ENCODE measurements at places on chromosomes 7 and 10.

DNA sequence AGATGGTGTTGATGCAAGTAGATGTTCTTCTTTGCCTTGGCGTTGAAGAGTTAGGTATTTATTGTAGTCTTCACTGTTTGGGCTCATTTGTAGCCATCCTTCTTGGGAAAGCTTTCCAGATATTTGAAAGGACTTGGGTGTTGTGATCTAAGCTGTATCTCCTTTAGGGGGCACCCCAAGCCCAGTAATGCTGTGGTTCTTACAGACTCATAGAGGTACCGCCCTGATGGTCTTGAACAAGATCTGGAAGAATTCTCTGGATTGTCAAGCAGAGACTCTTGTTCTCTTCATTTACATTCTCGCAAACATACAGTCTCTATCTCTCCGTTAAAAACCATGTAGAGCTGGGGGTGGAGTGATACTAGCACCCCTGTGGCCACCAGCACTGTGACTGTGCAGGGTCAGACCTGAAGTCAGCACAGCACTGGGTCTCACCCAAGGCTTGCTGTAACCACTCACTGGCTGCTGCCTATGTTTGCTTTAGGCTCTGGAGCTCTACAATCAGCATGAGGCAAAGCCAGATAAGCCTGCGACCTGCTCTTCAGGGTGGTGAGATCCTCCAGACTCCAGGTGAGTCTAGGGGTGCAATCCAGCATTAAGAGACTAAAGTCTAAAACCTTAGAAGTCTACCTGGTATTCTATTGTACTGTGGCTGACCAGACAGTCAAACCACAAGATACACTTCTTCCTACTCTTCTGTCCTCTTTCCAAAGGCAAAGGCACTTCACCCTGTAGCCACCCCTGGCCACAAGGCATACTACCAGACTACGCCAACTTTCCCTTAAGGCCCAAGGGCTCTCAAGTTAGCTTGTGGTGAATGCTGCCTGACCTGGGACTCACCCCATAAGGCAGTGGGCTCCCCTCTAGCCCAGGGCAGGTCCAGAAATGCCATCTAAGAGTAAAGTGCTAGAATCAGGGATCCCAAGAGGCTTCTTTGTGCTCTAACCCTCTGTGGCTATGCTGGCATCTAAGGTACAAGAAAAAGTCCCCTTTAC, 209.7 kb upstream of the TMEM196 start:
- DNase-seq: peak; percentile 57

- no peak for DNase-seq
These were observed 15.8 kb downstream of the GLCCI1 start for GRCh38 chr7:7984424-7984823.

DNA sequence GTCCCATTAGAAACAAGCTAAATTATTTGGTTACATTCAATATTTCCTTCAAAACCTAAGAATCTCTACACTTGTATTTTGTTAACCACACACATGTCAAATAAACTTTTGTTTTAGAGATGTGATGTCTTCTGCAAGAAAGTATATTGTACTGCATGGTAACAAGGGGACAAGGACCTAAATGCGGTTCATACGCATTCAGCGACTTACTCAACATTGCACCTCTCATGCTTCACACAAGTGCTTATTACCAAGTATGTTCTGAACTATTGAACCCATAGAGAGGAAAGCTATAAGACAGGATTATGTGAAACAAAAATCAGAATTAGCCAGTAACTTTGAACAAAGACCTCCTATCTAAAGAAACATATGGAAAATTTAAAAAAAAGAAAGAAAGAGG, 68.3 kb downstream of the CREB5 start:
- no peak for DNase-seq

- DNase-seq: no peak
These were observed 204.3 kb downstream of the DGKB start for GRCh38 chr7:14698239-14698638.

- DNase-seq: no peak
These were observed 249.1 kb upstream of the YAE1 start for GRCh38 chr7:39317107-39317506.

- DNase-seq: no peak
These were observed 18.3 kb upstream of the RPA3 start for GRCh38 chr7:7736671-7737070.

DNA sequence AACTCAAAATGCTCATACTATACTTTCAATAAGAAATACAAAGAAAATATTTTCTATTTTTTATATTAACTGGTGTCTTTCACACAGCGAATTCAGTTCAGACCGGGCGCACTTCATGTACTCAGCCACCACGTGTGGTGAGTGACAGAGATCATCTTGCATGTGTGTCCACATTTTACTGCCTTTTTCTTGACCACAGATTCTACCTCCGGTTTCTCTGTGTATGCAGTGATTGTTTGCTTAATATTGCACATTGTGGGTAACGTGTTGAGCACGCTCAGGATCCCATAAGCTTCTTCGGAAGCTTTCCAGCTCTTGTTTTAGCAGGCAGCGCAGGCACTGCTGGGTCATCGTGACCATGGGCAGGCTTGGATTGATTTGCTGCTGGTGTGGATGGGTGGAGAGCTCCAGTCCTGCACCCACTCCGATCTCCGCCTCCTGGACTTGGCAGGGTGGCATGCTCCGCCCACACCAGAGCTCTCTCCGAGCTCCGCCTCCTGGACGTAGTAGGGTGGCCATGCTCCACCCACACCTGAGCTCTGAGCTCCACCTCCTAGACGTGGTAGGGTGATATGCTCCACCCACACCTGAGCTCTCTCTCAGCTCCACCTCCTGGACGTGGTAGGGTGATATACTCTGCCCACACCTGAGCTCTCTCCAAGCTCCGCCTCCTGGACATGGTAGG, 253.3 kb downstream of the DIP2C start:
- no peak for DNase-seq

GRCh38 chr10:58704671-58705141, 192.0 kb downstream of the BICC1 start:
- peak; percentile 67 for DNase-seq

DNA sequence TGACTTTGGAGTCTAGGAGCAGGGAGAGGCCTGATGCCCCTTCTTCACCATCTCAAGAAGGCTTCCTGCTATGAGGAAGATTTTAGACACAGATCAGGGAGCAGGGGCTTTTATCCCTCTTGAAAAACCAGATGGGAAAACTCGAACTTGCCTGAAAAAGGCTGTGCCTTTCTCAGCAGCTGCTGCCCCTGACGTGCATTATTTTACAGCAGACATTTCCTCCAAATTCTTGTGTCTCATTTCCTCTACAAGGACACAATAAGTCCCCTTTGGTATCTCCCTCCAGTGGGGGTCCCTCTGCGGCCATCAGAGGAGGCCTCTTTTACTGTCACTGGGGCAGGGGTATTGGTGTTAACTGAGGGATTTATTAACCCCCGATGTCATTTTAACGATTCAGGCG, 38.0 kb upstream of the AQP1 start:
- no peak for DNase-seq

DNA sequence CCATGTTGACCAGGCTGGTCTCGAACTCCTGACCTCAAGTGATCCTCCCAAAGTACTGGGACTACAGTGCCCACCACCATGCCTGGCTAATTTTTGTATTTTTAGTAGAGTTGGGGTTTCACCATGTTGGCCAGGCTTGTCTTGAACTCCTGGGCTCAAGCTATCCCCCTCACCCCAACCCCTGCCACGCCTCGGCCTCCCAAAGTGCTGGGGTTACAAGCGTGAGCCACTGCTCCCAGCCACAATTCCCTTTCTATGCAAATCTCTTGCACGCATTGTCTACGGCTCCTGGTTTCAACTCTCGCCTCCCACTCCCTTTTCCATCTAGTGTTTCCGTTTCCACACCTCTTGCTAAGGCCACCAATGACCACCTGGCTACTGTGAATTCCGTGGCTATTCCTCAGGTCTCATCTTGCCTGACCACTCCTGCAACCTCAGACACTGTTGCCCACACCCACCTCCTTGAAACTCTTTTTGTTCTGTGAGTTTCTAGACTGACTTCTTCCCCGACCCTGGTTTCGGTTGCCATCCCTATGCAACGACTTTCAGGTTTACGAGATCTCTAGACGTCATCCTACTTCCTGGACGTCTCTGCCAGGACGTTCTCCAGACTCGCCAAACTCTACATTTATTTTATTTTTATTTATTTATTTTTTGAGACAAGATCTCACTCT, 3.4 kb downstream of the CLDN3 start:
- no peak for DNase-seq

DNA sequence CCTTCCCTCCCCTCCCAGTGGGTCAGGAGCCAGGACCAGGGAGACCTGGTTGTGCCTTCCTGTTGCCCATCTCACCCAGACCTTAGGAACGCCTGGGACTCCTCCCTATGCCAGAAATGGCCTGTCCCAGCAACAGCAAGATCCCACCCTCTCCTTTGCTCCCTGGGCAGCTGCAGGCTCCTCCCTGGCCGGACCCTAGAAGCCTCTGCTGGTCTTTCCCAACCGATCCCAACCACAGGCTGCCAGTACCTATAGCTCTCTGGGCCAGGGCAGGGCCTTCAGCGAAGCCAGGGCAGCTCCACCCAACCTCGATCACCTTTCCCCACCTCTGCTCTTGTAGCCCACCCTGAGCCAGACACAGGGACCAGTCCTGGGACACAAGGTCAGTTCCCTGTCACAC, 21.9 kb downstream of the LDB3 start:
- DNase-seq: no peak

- no peak for DNase-seq
These were observed 10.2 kb upstream of the CADPS2 start for GRCh38 chr7:122896509-122896908.

- DNase-seq: no peak
These were observed 132.3 kb downstream of the SPAG6 start for GRCh38 chr10:22477334-22478287.

DNA sequence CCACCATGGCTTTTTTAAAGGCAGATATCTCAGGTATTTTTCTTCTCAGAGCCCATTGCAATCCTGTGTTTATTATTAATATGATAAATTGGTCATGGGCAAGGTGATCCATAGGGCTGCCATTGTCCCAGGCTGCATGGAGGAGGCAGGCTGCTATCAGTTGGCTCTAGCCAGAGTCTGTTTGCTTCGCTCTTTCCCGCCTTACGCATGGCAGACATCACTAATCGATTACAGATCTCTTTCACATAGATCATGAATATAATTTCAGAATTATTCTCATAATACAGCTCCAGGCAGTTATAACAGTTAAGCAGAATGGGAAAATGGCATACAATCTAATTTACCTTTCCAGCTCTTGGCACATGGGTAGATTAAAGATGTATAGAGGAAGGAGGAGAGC, 30.4 kb upstream of the HABP2 start:
- DNase-seq: no peak

GRCh38 chr7:158419238-158419785, 168.3 kb downstream of the PTPRN2 start:
- no peak for DNase-seq

GRCh38 chr10:131587976-131588680, 276.6 kb upstream of the TCERG1L start:
- DNase-seq: no peak

DNA sequence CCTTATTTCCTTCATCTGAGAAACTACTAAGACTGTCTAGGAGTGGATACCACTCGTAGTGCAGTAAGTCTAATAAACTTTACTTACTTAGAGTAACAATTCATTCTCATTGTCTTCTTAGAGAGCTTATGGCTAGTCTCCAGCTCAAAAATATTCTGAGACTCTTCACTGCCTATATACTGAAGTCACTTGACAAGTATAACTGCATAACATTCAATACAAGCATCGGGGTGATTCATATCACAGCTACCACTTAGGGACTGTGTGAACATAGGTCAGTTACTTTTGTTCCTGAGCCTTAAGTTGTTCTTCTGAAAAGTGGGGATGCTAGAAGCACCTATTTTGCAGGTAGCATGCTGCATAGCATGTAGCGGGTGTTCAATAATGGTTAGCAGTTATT, 111.0 kb downstream of the HTR7 start:
- no peak for DNase-seq

DNA sequence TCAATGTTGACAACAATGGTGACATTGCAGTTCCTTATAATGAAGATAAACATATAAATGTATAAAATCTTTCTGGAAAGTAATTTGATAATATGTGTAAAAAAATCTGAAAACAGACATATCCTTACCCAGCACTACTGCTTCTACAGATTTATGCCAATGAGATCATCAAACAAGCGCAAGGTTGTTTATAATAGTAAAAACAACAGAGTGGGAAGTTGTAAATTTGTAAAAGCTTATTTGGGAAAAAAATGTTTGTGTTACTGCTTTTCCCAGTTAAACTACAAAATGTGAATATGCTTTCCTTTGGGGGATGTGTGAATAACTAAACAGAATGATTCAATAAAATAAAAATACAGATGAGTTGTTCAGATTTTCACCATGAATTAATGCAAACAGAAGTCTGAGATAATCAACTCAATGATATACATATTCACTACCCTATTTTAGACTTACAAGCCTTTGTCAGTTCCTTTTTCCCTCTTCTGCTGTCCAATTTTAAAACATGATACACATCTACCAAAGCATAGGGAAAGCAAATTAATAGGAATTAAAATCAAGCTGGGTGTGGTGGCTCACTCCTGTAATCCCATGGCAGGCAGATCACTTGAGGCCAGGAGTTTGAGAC, 82.1 kb downstream of the USP6NL start:
- no peak for DNase-seq

GRCh38 chr10:105770524-105771212, 1129.6 kb downstream of the SORCS3 start:
- DNase-seq: no peak

DNA sequence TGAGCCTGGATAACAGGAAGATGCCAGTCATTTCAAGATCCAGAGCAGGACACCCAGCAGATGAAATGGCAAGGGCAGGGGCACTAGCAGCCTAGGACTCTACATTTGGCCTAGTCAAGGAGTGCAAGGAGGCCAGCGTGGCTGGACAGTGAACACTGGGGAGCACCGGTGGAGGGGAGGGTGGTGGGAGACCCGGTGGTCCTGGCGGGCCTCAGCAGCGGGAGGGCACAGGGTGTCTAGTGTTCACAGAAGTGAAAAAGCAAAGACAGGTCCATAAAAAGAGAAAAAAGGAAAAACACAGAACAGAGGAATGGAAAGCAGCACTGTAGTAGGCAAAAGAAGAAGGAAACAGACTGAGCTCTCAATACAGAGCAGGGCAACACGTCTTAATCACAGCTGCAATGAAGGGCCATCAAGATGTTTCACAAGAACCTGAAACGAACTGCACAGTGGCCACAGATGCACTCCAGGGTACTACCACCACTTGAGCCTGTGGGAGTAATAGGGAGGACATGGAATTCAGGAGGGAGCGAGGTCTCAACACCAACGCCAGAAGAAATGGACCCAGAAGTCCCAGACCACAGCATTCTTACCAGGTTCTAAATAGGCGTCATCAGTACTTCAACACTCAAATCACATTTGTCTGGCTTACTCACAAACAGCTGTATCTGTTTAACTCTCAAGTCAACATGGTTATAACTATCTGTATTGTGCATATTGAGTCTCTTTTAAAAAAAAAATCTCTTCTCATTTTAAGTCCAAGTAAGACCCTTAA, 573.7 kb downstream of the PARD3 start:
- DNase-seq: no peak

- no peak for DNase-seq
These were observed 227.4 kb downstream of the PRKG1 start for GRCh38 chr10:51301644-51302043.

- DNase-seq: peak; percentile 52
These were observed 175.0 kb upstream of the LYZL2 start for GRCh38 chr10:30804478-30805055.

- no peak for DNase-seq
These were observed 1238.9 kb downstream of the XPNPEP1 start for GRCh38 chr10:108684431-108684830.
